HuH-7.5 (cell line): ENCODE measurements at places on chromosomes 3 and 15.

DNA sequence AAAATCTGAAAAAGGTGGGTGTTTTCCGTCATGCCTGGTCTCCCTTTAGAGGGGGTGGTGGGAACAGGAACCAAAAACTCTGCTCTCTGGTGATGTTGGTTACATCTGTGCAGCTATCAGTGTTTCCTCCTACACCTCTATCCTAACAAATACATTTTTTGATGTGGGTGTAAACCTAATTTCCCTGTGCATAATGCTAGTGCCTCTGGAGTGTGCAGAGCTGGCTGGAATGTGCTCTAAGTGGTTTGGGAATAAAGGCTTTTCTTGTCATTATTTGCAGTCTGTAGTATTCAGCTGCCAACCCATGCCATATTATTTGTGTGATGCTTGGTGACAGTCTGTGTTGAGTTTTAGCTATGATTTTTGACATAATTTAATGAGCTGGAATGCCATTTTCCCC is 547.6 kb downstream of the NLGN1 start:
- DNase-seq: no peak

DNA sequence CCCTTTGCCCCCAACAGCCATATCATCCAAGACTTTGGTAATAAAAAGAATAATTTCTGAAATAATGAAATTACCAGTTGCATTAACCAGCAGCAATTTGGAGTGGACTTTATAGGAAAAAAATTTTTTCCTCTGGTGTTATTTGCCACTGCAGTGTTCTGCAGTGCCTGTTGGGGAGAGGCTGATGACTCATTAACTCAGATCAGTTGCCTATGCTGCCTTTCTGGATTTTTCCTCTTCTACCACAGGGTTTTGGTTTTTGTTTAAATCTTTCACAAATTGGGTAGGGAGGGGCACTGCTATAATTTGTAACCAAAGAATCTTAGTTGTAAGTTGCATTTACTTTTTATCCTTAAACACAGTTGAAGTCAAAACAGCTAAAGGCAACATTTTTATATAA is 22.7 kb downstream of the ATP6V1A start:
- no peak for DNase-seq

DNA sequence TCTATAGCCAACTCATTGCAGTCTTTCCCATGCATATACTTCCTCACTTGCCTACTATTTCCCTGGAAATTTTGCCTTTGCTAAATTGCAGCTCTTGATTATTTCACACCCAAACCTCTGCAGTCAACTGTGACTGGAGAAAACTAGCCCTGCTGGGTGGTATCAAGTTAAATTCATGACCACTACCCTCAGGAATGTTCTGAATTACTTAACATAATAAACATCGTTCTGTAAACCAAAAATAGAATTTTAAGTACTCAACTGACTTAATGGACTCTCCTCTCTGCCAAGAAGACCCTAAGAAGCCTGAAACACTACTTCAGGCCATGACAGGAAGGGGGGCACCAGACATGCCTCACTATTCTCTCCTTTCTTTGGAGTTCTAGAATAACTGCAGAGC is 1278.0 kb upstream of the GBE1 start:
- DNase-seq: no peak

GRCh38 chr3:130820976-130821375 is 72.9 kb upstream of the ATP2C1 start:
- DNase-seq: no peak

DNA sequence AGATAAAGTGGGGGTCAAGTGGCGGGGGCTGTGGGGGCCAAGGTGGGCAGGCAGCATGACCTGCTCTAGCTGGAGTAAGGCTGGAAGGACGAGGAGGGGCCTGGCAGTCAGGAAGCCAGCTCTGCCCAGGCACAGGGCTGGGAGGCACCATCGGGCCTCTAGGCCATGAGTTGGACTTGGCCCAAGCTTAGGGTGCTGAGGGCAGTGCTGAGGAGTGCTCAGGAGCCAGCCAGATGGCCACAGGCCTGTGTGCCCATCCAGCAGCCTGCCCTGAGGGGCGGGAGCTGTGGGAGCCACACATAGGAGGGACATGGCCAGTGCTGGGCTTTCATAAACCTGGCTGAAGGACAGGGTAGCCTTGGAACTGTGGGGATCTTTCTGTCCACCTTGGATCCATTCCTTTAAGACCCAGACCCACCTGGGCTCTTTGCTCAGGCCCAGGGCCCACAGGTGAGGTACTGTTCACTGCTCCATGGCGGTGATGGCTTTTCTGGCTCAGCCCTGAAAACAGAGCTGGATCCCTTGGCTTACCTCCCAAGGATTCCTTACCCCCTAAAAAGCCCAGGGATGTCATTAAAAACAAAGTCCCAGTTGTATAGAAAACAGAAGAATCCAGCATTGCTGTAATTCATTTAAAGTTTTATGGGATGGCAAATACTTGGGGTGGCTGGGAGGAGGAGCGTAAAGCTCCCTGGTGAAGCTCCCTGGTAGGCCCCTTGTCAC is 137.0 kb downstream of the DNAJB8 start:
- DNase-seq: no peak

DNA sequence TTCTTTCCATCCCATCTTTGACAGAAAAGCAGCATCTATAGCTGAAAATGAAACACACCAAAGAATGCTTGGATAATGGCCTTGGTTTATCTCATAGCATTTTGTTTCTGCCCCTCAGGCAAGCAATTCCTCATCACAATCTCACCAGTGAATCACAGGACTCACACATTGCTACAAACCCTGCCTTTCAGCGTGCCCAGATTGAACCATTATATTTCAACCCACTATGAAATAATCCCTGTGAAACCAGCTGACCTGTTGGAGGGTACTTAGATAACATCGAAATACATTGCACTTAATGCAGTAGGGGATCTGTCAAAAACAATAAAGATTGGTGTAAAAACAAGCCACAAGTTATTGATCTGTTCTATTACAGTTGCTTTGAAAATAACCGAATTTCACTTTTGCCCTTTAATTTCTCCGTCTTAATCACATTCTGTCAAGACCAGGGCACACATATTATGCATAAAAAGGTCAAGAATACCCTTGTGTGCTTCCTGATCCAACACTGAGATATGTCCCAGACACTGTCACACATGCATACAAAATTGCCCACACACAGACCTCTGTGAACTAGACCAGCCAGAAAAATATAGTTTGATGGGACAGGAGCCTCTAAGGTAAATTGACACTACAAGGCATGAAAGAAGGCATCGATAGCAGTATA is 839.8 kb downstream of the NTRK3 start:
- DNase-seq: no peak

DNA sequence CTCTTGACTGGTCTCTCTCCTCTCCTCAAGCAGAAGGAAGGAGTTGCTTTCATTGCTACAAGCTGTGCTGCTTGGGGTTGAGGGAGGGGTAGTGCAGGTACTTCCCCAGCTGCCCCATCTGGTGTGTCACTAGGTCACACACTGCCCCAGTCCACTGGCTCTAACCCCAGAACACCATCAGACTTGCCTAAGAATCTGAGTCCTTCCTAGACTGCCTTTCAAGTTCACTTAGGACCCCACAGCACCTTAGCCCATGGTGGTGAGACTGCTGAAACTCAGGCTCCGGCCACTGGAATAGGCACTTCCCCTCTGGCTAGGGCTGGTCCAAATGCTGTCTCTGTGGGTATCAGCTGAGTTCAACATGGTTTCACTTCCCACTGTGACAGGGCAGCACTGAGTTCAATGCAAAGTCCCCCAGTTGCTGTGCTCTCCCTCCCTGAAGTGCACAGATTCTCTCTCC is 279.7 kb upstream of the GOLGA6L4 start:
- no peak for DNase-seq

DNA sequence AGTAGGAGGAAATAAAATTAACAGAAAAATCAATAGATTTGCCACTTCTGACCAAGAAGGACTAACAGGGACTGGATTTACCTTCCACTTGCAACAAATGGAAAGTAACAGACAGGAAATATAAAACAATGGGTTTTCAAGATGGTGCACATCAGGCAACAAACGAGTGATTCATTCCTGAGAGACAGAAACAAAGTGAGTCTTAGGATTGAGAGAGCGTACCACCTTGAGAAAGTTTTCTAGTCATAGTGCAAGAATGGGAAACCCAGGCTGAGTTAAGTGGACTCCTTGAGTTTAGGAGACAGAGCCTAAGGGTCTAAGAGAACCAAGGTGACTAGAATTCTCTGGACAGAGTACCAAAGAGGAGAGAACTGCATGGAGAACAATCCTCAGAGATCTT is 101.7 kb downstream of the PPP2R3A start:
- DNase-seq: no peak

DNA sequence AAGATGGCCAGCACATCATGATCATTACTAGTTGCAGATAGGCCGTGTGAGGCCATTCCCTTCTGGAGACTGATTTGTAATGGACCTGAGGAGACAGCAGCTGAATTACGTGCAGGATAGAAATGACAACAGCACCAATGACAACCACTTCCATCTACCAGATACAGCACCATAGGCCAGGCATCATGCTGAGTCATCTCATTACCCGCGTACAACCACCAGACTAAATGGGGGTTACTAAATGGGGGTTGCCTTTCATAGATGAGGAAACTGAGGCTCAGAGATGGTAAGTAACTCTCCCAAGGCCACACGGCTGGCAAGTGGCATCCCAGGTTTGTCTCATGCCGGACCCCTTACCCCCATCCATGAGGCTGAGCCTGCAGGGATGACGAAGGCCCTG is 32.8 kb upstream of the FAM107A start:
- DNase-seq: no peak

DNA sequence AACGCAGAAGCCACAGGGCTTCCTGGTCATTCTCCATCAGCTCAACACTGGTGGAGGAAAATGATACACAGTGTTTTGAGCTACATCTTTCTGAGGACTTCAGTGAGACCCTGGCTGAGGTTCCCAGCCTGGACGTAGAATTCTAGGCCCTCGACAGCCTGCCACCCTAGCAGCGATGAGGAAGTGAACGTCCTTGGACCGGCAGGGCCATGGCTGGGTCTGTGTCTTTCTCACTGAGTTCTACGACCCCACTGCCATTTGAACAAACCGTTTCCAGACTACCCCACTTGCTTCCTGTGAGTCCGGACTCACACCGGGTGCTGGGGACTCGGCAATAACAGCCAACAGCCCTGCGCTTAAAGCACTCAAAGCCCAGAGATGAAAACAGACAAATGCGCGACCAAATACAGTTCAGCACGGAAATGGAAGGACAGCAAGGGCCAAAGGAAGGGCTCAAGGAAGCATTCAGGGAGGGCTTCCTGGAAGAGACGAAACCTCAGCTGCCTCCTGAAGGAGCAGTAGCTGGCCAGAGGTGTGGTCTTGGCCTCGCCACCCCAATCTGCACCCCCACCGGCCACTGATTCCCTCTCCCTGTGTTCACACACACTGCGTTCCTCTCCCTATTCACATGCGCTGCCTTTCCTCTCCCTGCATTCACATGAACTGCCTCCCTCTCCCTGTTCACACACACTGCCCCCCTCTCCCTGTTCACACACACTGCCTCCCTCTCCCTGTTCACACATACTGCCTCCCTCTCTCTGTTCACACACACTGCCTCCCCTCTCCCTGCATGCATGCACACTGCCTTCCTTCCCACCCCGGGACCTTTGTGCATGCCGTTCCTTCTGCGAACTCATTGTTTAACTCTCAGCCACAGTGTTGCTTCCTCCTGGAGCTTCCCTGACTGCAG is 136.3 kb upstream of the PRR20G start:
- no peak for DNase-seq

GRCh38 chr3:18394384-18394995 is 30.6 kb downstream of the SATB1 start:
- DNase-seq: no peak

- no peak for DNase-seq
Measured at GRCh38 chr3:107208100-107208499, 169.1 kb upstream of the CCDC54 start.

DNA sequence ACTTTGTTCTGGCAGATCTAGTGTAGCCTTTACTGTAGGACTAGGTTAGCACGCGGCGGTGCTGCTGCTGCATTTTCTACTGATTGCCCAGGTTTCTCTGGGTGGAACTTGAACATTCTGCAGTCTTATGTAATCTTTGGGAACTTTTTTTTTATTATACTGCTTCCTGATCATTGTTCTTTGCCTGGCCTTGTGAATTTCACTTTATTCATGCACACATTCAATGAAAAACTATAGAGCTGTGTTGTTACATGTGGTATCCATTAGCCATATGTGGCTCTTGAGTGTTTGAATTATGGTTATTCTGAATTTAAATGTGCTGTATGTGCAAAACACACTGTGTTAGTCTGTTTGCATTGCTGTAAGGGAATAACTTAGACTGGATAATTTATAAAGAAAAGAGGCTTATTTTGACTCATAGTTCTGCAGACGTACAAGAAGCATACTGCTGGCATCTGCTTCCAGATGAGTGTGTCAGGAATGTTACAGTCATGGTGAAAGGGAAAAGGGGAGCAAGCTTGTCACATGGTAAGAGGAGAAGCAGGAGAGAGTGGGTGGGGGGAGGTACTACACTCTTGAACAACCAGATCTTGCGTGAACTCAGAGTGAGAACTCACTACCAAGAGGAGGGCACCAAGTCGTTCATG is 26.5 kb downstream of the MEF2A start:
- no peak for DNase-seq

DNA sequence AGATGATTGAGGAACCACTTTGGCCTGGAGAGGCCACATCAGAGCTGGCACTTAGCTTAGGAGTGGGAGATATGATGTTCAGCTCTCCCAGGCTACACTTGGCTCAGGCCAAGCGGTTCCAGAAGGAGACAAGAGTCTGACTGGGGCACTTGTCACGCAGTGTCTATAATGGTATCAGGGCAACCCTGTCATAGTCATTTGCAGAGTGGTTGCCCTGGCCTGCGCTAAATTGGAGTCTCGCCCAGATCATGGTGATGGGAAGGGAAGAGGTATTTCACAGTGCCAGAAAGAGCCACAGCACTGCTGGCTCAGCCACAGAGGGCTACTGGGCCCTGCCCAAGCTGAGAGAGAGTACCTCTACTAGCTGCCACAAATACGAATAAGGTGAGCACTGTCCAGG is 186.9 kb upstream of the CRBN start:
- DNase-seq: no peak

DNA sequence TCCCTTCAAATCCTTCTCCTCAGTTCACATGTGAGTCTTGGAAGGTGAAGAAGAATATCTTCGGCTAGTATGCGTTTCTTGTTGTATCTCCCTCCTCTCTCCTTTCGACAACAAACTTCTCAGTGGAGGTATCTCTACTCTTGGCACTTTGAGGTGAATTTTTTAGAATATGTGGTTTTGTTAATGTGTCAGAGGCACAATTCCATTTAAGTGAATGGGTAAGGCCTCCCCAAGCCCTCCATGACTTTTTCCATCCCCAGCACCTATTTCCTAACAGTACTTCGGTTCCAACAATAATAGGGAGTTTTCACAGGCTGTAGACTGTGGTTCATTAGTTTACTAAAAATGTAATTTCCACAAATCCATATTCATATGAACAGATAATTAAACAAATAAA is 74.2 kb downstream of the TM4SF4 start:
- DNase-seq: no peak

- peak; percentile 87 for DNase-seq
Measured at GRCh38 chr3:13500133-13500885, 20.2 kb downstream of the HDAC11 start.
